ENCODE measurements at places on chromosomes 7 and 10.

DNA sequence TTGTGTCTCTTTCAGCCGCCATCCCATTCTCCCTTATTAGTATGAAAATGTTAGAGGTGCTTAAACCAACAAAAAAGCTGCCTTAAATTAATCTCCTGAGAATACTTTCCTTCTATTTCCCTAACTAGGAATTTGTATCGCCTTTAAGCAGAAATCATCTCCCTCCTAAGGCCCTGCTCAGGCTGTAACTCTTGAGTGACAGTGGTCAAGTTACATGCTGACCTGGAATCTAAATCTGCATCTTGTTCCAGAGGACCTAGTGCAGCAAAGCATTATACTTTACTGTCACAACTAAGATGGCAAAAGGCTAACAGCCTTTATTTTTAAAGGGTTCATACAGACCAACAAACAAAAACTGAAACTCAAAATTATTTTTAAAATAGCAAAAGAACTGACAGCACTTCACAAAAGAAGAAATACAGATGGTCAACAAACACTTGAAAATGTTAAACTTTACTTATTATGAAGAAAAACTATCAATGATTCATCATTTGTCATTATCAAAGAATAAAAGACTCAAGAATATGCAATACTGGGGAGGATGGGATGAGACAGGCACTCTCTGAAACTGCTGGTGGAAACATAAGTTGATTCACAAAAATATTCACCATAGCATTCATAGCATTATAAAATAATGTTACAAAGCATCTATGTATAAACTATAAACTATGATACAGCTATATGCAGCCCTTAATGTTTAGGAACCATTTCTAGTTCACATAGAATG lies 11.0 kb downstream of the CYREN start:
- DNase-seq, result no peak

GRCh38 chr10:33052263-33052875 lies 94.3 kb upstream of the ITGB1 start:
- no peak for DNase-seq

GRCh38 chr7:44883961-44884620 lies 1.2 kb downstream of the PURB start:
- no peak for DNase-seq

DNA sequence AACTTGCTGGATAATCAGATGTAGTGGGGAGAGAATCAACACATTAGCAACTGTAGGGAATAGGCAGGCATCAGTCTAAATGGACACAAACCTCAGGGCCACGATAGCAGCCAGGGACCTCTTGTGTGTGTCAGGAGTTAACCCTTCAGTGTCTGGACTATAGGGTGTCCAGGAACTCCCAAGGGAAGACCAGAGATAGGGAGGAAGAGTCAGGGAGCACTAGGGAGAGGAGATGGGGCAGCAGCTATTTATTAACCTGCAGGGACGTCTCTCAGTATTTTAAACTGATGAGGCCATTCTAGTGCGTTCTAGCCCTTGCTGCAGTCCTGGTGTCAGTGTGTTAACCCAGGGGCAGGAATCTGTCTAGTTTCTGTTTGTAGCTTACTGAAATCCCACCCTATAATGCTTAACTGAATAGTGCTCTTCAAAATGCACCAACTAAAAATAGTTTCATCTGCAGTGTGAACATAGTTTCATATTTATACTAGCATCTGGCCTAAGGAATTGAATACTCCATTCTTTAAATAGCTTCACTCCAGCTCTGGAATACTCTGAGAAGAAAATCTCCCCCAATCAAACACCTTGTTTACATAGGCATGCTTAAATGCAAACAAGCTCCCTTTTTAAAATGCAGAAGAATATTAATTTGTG lies 62.7 kb downstream of the ARID5B start:
- no peak for DNase-seq
